Endothelial cell of umbilical vein (primary cell): ENCODE measurements at places on chromosomes 6 and 20. TPM values are rescaled to one million over a fixed set of nuclear protein-coding genes. Genes with fewer than 3 reads are reported as not detected.

Gene PTPN1
- 38.9 and 41.1 TPM in 2 replicates for polyA plus RNA-seq

Gene RAB22A
- 8.6 TPM in 2 replicates for polyA plus RNA-seq

DNA sequence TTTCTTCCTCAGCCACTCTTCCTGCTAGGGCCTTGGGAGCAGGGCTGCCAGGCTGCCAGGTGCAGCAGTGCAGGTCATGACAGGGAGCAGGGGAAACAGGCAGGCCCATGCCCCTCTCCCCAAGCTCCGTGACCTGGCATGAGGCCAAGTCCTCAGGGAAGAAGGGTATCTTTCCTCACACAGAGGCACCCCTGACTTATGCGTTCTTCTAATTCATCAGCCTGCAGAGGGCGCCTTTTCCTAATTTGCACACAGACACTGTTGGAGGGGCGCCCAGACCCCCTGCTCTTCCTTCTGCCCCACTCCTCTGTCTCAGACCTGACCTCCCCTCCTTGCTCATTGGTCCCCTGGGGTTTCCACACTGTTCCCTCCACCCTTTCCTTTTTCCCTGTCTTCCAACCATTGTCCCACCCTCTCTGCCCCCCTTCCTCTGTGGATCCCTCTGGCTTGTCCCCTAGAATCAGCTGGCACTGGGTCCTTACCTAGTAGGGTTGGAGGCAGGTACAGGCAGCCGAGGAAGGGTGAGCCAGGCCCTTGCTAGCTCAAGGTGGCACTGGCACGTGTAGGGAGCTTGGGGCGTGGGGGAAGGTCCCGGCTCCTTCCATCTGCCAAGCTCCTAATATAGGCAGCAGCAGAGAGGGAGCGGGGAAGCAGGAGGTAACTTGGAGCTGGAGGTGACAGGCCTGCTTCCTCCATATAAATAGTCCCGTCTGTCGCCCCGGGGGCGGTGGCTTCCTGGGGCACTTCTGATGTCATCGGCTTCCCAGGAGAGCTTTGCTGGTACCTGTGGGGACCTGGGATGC, 154.9 kb upstream of the MLN start:
- no peak overlapping the region for H3K4me3 ChIP-seq
- H3K27ac ChIP-seq: no peak overlapping the region
- H3K4me1 ChIP-seq: no peaks in the 10 kb centered on the region
- H3K36me3 ChIP-seq: no peaks in the 10 kb centered on the region

DNA sequence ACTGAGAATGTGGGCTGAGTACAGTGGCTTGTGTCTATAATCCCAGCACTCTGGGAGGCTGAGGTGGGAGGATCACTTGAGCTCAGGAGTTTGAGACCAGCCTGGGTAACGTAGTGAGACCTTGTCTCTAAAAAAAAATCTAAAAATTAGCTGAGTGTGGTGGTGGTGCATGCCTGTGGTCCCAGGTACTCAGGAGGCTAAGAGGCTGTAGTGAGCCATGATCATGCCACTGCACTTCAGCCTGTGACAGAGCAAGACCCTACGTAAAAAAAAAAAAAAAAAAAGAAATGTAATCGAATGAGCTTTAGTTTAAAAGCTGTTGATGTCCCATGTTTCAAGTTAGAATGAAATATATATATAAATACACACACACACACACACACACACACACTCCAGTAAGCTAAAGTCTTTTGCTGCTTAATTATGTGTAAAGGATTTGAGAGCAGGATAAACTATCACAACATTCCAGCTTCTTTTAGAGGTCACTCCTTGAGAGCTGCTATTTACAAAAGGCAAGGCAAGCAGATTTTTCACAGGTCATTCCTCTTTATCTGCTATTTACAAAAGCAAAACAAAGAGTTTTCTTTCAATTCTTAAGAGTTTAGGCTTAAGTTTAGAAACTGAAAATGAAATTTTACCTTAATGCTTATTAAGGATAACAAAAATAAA, 4.7 kb upstream of the MICAL1 start:
- no peak overlapping the region for H3K4me3 ChIP-seq
- DNase-seq: no peak
- H3K4me1 ChIP-seq: peaks cover 7% of the 10 kb centered on the region
- H3K36me3 ChIP-seq: peaks cover 4% of the 10 kb centered on the region
- no peak overlapping the region for H3K27ac ChIP-seq

DNA sequence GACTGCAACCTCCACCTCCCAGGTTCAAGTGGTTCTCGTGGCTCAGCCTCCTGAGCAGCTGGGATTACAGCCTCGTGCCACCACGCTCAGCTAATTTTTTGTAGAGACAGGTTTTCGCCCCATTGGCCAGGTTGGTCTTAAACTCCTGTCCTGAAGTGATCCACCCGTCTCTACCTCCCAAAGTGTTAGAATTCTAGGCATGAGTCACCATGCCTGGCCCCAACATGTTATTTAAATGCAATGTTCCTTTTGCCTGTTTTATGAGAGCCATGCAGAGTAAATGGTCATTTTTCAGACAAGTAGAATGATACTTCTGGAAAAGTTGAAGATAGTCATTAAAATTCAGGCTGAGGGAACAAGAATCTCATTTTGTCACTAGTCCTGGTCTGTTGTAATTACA, 43.8 kb upstream of the RPS6KA2 start:
- H3K27me3 ChIP-seq: peaks cover 7% of the 10 kb centered on the region
- H3K36me3 ChIP-seq: no peaks in the 10 kb centered on the region
- H3K4me3 ChIP-seq: no peak overlapping the region
- no peak for DNase-seq

Gene PRKN
- 0.06 and 0.10 TPM in 2 replicates for polyA plus RNA-seq

DNA sequence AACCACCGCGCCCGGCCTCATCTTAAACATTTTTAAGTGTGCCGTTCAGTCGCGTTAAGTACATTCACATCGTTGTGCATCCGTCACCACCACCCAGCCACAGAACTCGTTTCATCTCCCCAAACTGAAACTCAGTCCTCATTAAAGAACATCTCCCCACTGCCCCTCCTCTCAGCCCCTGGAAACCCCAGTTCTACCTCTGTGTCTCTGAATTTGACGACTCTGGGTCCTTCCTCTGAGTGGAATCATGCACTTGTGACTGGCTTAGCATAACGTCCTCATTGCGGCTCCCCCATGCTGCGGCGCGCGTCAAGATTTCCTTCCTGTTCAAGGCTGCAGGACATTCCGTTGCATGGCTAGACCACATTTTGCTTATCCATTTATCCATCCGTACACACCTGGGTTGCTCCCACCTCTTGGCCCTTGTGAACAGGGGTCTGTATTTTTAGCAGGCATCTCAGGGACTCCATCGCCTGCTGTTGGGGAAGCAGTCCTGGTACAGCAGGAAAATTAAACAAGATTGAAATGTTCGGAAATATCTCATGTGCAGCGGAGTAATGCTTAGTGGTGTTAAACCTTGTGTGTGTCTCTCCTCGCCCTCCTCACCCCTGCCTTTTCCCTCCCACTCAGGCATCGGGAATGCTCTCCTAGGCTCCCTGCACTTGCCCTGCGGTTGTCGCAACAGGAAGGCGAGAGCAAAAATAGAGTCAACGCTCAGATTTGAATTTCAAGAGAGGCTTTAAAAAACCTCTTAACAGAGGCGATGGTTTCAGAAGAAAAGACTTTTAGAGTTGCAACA, 127.9 kb downstream of the PXDC1 start:
- no peak overlapping the region for H3K4me3 ChIP-seq
- no peaks in the 10 kb centered on the region for H3K4me1 ChIP-seq
- no peaks in the 10 kb centered on the region for H3K36me3 ChIP-seq
- peaks cover 5% of the 10 kb centered on the region for H3K27me3 ChIP-seq

GRCh38 chr6:81789291-81789690, 36.8 kb upstream of the TENT5A start:
- no peak overlapping the region for H3K4me3 ChIP-seq
- no peak for DNase-seq
- H3K27me3 ChIP-seq: no peaks in the 10 kb centered on the region
- H3K27ac ChIP-seq: no peak overlapping the region

GRCh38 chr6:31780507-31781243, 3.5 kb upstream of the VWA7 start:
- no peak overlapping the region for H3K4me3 ChIP-seq
- H3K36me3 ChIP-seq: peaks cover 8% of the 10 kb centered on the region
- peaks cover 4% of the 10 kb centered on the region for H3K4me1 ChIP-seq
- no peaks in the 10 kb centered on the region for H3K27me3 ChIP-seq
- H3K27ac ChIP-seq: no peak overlapping the region
- no peak for DNase-seq

DNA sequence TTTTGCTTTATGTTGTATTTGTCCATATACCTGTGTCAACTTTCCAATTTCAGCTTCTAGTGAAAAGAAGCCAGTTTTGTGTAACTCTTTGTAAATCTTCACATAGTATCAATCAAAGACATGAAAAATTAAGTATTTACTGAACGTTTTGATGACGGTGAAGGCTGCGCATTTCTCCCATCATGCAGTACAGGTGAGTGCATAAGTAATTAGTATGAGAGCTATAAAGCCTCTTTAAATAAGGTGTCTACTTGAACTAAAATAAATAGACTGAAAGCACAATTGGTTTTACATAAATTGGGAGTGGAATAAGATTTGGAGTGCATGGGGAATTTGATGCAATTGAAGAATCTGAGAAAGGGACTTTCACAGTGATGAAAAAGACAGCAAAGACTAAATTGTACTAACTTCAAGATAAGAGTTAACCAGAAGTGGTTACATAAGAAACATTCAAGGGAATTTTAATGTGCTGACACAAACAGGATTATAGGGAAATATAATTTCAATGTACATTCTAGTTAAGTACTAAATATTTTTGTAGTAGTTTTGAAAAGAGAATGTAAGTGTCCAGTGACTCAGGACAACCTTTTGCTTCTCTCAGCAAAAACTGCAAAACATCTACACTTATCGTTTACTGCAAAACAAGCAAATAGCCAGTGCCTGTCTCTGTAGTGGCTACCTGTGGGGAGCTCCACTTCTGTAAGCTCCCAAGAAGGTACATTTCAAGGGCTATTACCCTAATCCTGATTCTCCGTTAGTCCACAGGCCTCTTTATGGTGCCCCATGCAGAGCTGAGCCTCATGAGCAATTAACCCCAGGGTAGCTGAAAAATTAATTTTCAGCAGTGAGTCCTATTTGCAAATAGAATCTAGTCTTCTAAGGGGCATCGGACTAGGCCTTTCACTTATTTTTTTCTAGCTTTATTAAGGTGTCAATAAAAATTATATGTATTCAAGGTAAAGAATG, 13.0 kb downstream of the TENT5A start:
- no peak overlapping the region for H3K4me3 ChIP-seq
- no peak for DNase-seq
- H3K27ac ChIP-seq: no peak overlapping the region
- no peaks in the 10 kb centered on the region for H3K36me3 ChIP-seq
- H3K4me1 ChIP-seq: no peaks in the 10 kb centered on the region

DNA sequence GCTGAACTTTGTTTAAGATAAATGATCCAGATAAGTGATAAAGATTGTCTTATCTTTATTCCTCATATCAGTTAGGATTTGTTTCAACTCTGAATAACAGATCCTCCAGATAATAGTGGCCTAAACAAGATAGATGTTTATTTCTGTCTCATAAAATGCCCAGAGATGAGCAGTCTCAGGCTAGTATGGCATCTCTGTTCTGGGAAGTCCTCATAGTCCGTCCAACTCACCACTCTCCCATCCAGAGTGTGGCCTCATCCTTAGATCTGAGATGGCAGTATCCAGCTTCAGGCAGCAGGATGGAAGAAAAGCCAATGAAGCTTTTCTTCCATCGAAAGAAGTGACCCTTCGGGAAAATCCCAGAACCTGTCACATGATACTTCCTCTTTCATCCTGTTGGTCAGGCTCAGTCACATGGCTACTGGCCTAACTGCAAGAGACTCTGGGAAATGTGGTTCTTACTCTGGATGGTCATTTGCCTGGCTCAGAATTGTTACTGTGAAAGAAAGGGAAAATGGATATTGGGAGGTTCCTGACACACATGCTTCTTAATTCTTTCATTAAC, 29.4 kb upstream of the TAGAP start:
- H3K27ac ChIP-seq: no peak overlapping the region
- no peaks in the 10 kb centered on the region for H3K36me3 ChIP-seq
- H3K27me3 ChIP-seq: no peaks in the 10 kb centered on the region
- no peaks in the 10 kb centered on the region for H3K4me1 ChIP-seq

Gene GSTA2
- polyA plus RNA-seq: not detected in 2 replicates

GRCh38 chr6:1372690-1373089, 16.7 kb upstream of the FOXF2 start:
- no peaks in the 10 kb centered on the region for H3K36me3 ChIP-seq
- H3K4me3 ChIP-seq: no peak overlapping the region
- H3K4me1 ChIP-seq: no peaks in the 10 kb centered on the region
- no peak for DNase-seq
- no peak overlapping the region for H3K27ac ChIP-seq

Gene LHFPL5
- not detected in 2 replicates for polyA plus RNA-seq

GRCh38 chr20:50242863-50243609, 52.4 kb downstream of the CEBPB start:
- no peak for DNase-seq
- no peak overlapping the region for H3K4me3 ChIP-seq
- H3K4me1 ChIP-seq: no peaks in the 10 kb centered on the region
- no peak overlapping the region for H3K27ac ChIP-seq

Gene GJA10
- not detected in 2 replicates for polyA plus RNA-seq

DNA sequence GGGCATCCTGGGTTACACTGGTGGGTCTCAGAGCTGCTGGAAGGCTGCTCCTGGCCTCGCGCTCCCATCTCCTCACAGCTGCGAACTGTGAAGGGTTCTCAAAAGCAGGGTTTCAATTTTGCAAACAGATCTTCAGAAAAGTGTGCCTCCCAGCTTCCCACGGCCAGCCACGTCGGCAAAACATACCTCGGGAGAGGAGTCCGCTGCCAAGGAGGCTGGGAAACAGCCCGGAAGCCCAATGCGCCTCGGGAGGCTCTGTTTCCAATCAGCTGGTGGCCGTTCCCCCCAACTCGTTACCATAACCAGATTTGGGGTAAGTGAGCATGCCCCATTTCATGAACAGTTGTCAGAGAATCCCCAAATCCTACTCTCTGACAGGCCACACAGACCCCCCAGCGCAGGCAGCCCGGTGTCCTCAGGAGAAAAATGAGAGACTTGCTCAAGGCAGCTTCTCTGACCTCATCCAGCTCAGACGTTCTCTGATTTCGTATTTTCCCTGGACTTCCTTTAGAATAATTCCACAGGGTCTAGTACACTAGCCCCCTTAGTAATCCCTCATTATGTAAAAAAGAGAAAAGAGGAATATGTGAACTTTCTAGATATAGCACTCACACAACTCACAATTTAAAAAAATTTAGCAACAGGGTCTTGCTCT, 98.4 kb downstream of the SNX5 start:
- no peak for DNase-seq
- H3K27ac ChIP-seq: no peak overlapping the region
- no peak overlapping the region for H3K4me3 ChIP-seq
- H3K27me3 ChIP-seq: peaks cover 24% of the 10 kb centered on the region
